ENCODE measurements at places on chromosomes 16 and 17.

DNA sequence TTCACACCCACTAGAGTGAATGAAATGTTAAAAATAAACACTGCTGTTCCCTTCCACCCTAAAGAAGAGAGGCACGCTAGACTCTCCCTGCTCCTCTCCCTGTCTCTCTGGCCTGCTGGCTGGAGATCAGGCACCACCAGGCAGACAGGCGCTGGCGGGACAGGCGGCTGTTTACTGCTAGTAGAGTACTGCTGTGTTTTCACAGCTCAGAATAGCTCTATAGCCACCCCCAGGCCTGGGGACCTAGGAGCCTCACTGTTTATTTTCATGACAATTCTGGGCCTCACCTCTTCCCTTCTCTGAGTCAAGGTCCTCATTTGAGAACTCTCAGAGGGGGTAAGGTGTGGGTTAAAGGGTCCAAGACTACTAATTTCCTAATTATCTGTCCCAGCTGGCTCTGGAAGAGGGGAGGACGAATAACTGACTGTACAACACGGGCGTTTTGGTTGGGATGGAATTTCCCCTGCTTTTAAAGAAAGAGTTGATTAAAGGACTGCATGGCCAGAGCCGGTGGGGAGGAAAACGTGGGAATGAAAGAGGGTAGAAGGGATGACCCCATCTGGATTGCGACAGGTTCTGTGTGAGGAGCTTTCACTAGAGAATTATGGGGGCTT lies 9.0 kb upstream of the G6PC1 start:
- DNase-seq = no peak

- peak; percentile 75 for DNase-seq
These were observed 77.1 kb upstream of the BRD7 start for GRCh38 chr16:50445621-50446555.

DNA sequence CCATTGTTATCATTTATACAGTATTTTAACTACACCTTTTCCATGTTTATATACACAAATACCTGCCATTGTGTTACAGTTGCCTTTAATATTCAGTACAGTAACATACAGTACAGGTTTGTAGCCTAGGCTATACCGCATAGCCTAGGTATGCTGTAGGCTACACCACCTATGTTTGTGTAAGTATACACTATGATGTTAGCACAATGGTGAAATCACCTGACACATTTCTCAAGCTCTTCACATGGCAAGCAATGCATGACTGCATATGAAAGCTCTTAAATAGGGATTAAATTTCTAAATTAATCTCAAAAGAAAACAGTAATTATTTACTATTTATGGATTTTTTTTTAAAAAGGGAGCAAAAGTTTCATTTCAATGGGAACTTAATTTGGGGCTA lies 12.0 kb downstream of the LRRC37B start:
- no peak for DNase-seq

GRCh38 chr17:64418506-64419339 lies 28.1 kb upstream of the PECAM1 start:
- DNase-seq = no peak

GRCh38 chr17:45681706-45682105 lies 102.4 kb upstream of the CRHR1 start:
- DNase-seq = no peak

DNA sequence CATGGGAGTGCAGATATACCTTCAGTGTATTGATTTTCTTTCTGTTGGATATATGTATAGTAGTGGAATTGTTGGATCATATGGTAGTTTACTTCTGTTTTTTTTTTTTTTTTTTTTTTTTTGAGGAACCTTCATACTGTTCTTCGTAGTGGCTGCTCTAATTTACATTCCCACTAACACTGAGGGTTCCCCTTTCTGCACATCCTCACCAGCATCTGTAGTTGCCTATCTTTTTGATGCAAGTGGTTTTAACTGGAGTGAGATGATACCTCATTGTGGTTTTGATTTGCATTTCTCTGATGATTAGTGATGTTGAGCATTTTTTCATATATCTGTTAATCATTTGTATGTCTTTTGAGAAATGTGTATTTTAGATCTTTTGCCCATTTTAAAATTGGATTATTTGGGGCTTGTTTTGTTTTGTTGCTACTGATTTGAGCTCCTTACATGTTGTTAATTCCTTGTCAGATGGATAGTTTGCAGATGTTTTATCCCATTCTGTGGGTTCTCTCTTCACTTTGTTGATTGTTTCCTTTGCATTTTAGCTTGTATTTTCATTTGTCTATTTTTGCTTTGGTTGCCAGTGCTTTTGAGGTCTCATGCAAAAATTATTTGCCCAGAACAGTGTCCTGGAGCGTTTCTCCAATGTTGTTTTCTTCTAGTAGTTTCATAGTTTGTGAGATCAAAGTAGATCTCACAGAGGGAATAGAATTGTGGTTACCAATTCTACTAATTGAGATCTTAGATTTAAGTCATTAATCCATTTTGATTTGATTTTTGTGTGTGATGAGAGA lies 25.0 kb upstream of the BCAS3 start:
- no peak for DNase-seq

GRCh38 chr16:66167564-66168291 lies 198.8 kb upstream of the CDH5 start:
- peak; percentile 26 for DNase-seq

- DNase-seq = no peak
These were observed 24.3 kb downstream of the HSD17B2 start for GRCh38 chr16:82059161-82059982.

DNA sequence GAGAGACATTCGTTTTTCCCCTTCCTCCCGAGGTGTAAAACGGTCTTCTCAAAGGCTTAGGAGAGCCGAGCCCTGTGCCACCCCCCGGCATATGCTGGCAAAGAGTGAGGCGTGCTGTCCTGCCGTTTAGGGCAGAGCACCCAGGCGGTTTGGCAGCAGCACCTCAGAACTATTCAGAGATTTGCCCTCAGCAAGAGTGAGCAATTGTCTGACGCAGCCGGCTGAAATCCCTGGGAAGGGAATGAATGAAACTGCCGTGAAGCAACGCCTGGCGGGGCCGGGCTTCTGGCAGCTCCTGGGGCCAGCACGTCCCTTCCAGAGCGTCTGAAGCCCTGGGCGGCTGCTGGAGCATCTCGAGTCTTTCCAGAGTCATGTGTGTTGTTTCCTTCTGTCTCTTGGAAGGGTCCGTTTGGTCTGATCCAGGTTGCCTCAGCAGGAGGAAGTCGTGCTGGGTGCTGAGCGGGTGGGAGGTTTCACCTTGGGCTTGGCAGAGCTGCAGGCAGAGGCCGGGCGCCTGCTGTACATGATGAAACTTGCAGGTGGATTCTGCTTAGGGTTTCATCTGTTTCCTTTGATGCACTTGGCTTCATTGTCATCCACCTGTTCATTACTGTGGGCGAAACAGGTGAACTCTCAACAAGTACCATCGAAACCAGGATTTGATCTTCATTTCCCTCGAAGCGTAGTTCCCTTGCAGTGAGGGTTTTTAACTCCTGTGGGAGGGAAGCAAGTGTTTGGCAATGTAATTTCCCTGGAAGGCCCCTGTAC lies 35.4 kb downstream of the TBCD start:
- no peak for DNase-seq

DNA sequence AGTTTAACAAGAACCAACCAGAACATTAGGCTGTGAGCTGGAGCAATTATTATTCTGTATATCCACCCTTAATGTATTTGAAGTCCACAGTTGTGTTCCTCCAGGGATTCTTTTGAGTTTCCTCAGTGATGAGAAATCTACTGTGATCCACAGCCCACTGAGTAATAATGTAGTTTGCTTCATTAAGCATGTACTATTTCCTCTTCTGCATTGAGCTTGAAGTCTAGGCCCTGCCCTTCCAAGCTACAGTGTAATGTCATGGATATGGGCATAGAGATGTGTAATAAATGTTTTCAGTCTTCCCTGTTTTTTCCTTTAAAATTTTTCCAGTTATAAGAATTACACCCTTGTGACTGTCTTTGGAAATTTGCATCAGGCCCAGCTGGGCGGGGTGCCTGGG lies 36.4 kb upstream of the SLC12A3 start:
- no peak for DNase-seq

- peak; percentile 22 for DNase-seq
These were observed 9.7 kb upstream of the SNF8 start for GRCh38 chr17:48954300-48954755.

DNA sequence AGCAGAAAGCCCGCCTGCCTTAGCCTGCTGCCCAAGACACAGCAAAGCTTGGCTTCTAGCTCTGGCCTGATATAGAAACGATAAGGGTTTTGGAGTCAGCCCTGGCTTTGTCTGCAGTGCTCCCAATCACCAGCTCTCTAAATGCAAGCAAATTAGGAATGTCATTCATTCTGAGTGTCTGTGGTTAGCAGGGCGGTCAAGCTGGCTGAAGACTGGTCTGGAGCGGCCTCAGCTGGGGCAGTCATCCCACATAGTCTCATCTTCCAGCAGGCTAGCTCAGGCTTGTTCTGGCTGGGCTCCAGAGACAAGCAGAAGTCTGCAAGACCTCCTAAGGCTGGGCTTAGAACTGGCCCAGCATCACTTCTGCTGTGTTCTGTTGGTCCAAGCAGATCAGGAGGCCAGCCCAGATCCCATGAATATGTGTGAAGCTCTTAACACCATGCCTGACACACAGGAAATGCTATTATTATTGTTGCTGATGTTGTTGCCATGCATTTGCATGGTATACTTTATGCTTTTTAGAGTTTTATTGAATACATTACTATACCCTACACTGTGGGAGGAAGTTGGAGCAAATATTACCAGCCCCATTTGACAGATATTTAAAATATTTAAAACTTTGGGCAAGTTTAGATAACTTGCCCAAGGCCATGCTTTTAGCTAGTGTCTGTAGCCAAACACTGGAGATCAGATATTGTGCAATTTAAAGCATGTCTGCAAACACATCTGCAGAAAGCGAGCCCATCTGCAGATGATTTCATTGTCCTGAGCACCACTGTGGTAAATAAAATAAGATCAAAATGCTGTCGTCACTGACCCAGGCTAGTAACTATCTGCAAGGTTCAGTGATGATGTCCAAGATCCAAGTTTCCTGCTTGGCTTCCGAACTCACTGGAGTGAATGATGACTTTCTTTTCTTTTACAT lies 24.8 kb downstream of the TMC7 start:
- no peak for DNase-seq

DNA sequence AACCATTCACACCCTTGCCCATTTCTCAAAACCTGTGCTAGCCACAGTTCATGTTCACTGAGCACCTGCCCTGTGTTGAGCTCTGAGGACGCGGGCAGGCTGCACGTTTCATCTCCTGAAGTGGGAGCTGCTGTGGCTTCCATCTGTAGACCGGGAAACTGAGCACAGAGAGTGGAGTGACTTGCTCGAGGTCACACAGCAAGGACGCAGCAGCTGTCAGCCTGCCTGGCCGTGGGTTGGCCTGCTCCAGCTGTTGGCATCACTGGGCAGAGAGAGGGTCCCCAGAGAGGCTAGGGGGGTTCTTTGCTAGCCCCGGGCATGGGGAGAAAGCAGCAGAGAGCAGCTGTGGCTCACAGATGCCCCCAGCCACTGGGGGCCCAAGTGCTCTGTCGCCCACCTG lies 28.8 kb downstream of the ZFPM1 start:
- no peak for DNase-seq

- no peak for DNase-seq
These were observed 103.0 kb downstream of the RAB11FIP4 start for GRCh38 chr17:31494259-31495021.

DNA sequence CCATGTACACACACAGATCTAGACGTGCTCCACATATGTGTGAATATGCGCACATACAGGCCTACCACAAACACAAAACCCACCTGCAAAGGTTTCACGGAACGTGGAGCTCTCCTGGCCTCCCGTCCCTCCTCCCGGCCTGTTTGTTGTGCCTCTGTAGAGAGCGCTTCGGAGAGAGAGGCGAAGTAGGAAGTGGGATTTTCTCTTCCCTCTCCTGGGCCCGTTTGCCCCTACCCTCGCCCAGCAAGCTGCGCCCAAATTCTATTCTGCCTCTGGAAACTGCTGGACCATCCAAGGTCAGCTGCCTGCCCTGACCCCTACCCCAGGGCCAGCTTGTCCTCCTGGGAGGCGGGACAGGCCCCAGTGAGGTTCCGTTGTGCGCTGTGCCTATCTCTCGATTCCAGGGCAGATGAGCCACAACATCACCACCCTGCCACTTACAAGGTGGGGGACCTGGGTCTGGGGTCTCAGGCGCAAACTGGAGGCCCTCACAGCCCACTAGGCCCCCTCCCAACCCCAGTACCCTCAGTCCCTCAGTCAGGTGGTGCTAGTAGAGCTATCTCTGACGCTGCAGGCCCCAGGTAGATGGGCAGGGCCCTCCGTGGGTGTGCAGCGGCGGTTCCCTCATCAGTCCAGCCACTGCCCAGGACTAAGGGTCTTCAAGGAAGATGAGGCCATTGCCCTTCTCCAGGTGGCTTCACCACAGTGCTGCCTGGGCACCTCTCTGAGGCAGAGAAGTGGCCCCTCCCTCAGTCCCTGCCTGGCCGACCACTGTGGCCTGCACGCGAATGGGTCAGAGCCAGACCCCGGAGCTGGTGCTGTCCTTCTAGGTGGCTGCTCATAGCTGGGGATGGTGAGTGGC lies 54.2 kb downstream of the BEAN1 start:
- DNase-seq = peak; percentile 39

GRCh38 chr16:11729787-11730186 lies 12.9 kb downstream of the TXNDC11 start:
- no peak for DNase-seq

DNA sequence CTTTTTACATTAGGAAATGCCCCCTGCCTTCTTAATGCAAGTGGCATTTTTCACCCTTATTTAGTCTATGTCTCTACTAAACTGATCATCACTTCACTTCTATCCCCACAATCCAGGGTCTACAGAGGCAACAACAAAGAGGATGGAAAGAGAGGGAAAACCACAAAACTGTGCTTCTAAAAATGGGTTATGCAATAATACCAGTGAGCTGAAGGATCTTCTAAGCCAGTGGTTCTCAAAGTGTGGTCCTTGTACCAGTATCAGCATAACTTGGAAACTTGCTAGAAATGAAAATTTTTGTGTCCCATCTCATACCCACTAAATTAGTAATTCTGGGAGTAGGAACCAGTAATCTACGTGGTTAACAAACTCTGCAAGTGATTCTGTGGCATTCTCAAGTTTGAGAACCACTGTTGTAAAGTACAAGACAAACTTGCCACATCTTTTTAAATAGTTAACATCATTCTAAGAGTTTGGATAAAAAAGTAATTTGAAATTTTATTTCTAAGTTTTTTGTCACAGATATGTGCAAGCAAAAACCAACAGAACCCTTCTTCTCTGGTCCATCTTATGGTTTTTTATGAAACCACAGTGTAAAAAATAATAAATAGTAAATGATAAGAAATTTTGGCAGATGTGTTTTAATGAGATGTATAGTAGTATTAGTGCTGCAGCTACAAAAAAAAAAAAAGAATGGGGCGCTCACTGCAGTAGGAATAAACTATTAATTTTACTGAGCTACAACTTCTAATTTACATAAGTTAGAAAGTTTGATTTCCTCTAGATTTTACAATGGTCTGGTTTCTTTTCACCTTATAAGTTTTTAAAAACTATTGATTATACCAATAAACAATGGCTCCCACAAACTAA lies 16.2 kb downstream of the CDC27 start:
- DNase-seq = no peak

- DNase-seq = no peak
These were observed 29.4 kb upstream of the SLC13A2 start for GRCh38 chr17:28443901-28444638.

DNA sequence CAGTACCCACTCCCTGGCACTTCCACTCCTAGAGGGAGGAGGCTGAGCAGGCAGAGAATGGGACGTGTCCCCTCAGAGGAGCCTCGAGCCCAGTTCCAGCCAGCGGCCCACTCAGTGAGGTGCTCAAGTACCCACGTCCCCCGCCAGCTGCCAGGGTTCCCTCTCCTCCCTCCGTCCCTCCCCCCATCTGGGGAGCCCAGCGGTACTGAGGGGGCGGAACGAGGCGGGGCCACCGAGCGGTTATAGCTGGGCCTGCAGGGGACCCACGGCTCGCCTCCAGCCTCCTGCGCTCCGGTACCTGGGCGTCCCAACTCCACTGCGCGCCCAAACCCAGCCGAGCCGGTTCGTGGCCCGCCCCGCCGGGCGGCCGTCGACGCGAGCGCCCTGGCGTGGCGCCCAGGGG lies at the start of gene NPW:
NPW (plus strand) TSS at position 268 of the 403 bp plus-strand sequence.
- DNase-seq = peak; percentile 76
